ENCODE measurements at places on chromosomes 5 and 9.
A peak's percentile ranks its signal among the peaks of the same experiment; 100 is the strongest.

GRCh38 chr9:77912895-77913693 lies 118.5 kb downstream of the GNAQ start:
- peak; percentile 27 for DNase-seq

DNA sequence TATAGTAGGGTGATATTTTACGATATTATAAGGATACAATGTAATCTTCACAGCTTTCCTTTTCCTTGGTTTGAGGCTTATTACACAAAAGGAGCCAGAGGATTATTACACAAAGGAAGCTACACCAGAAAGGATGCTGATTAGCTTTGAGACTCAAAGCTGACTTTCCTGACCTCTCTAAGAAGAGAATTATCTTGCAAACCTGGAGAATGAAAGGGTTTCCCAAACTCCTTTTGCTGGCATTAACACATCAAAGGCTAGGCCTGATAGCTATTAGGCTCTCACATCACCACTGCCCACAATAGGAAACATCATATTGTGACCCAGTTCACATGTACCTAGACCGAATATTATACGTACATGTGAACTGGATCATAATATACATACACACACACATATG lies 34.2 kb upstream of the CHD1 start:
- DNase-seq, result no peak

- peak; percentile 85 for DNase-seq
These were observed 29.8 kb upstream of the HMCN2 start for GRCh38 chr9:130235558-130236435.

DNA sequence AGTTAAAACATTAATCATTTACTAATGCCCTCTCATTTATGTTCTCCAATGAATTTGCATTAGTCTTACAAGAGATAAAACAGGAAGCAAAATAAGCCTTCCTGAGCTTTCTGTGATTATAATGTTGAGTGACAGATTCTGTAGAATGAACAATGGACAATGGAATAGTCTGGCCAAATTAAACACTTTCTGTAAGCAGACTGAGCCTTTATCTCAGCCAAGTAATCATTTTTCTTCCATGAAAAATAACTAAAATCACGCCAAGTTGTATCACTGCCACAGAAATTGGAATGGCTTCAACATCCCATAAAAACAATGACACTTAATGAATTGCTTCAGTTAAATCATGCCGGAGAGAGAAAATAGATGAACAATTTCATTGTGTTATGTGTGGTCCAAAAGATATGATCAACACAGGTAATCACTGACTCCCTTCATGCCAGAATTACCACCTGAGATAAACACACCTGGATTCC lies 63.0 kb downstream of the TSSK1B start:
- DNase-seq, result no peak

DNA sequence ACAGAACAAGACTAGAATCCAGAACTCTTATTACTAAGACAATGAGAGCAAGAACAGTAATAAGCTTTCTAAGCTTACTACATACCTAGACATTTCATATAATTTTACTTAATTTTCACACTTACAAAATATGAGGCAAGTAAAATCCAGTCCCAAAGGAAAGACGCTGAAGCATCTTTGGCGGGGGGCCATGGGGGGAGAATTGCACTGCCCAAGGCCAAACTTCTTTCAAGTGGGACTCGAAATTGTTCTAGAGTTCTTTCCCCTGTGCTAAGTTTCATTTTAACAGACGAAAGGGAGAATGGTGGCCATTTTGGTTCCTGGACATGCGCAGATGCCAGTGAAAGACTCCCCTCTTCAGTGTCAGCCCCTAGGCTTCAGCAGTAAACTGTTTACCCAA lies 72.3 kb downstream of the PRRT1B start:
- DNase-seq, result no peak

- no peak for DNase-seq
These were observed 386.0 kb upstream of the KLF4 start for GRCh38 chr9:107875571-107875980.

GRCh38 chr5:40233268-40233667 lies 446.4 kb upstream of the PTGER4 start:
- no peak for DNase-seq

- DNase-seq, result no peak
These were observed 11.1 kb downstream of the PWWP2A start for GRCh38 chr5:160108124-160108523.

- DNase-seq, result no peak
These were observed 847.0 kb downstream of the TLE1 start for GRCh38 chr9:80842389-80842788.

Measured in erythroblast (primary cell).